ENCODE measurements at places on chromosomes 7 and 10.

GRCh38 chr7:96416116-96416515, 94.2 kb upstream of the SLC25A13 start:
- no peak for DNase-seq

- no peak for DNase-seq
Measured at GRCh38 chr10:99470327-99470726, 39.9 kb upstream of the GOT1 start.

- DNase-seq, result no peak
Measured at GRCh38 chr7:133061357-133061756, 20.5 kb downstream of the CHCHD3 start.

GRCh38 chr10:86770412-86770960, 14.1 kb downstream of the BMPR1A start:
- DNase-seq, result no peak

DNA sequence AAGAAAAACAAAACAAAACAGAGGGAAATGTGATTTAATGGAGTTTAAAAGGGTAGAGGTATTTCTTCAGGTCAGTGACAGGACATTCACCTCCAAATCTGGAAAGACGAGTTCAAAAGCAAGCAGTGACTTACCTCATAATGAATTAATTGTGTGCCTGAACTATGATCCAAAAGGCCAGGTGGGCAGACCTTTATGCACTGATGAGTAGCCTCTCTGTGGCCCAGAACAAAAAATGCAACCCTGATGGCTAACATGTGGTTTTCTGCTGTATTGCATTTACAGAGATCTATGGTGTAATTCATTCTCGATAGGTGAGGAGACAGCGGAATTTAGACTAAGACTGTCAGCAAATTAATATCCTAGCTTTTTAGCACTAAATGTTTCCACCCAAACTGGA, 142.0 kb downstream of the HDAC9 start:
- DNase-seq, result no peak

- DNase-seq, result no peak
Measured at GRCh38 chr10:75468612-75469005, 37.2 kb downstream of the LRMDA start.

- DNase-seq, result no peak
Measured at GRCh38 chr10:104002911-104003310, 36.0 kb downstream of the SLK start.

DNA sequence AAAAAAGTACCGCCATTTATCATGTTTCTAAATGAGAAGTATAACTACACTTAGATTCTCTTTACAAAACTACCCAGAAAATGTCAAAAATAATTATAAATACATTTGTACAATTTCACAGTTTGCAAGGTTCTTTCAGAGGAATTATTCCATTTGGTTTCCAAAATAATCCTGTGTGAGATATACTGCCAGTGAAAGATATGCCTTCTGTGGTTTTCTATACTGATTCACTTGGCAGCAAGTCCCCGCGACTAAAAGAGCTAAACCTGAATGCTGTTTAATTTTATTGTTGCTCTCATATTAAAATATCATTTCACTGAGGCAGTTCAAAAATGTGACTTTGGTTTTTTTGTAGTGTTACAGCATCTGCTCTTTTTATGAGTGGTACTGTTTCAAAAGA, 364.9 kb upstream of the PLXDC2 start:
- no peak for DNase-seq

DNA sequence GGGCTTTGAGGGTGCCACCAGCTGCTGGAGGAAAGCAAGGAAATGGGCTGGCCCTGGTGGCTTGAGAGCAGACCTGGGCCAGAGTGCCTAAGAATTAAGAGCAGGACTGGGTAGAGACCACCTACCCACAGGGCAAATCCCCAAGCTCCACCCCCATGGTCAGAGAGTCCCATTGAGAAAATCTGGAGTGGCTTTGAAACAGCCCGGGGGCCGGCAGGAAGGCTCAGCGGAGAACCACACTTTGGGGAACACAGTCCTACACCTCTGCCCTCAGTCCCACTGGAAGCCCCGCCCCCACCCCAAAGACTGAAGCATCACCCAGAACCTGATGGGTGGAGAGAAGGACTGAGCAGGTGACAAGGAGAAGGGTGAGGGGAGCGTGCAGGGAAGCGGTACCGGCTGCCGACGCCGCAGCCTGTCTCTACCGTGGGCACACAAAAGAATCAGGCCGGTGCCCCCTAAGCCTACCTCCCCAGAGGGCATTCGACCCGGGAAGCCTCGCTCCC, 3.6 kb downstream of the SMARCD3 start:
- no peak for DNase-seq

- DNase-seq, result no peak
Measured at GRCh38 chr7:151024435-151025056, at the start of gene ATG9B. Gene ATG9B, minus strand, starts transcription at chr7:151024494. Its CDS starts 71 bp downstream, at chr7:151024423.

- no peak for DNase-seq
Measured at GRCh38 chr7:122803323-122803722, 82.9 kb downstream of the CADPS2 start.

DNA sequence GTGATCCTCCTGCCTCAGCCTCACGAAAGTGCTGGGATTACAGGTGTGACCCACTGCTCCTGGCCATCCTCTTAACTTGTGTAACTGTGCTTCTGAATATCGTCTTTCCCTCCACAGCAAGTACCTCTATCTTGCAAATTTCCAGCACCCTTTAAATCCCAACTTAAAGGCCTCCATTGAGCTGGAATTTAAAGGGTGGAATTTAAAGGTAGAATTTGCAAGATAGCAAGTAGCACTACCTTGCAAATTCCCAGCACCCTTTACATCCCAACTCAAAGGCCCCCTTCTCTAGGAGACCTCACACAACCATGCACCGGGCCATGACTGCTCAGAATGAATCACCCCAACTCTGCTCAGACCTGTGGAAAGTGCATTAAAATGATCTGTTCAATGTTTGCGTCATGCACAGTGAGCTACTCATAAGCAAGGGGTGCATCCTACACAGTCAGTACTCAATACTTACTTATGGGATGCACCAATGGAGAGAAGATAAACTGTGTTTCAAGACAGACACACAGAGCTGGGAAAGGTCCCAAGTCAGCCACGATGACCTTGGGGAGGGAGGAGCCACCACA, 17.8 kb upstream of the SDK1 start:
- DNase-seq, result no peak

GRCh38 chr7:672891-673290, 53.6 kb upstream of the DNAAF5 start:
- DNase-seq, result no peak

GRCh38 chr10:126969310-126969709, 64.1 kb downstream of the DOCK1 start:
- DNase-seq, result peak; percentile 15

GRCh38 chr7:141990011-141990725, 5.5 kb upstream of the MGAM start:
- no peak for DNase-seq

DNA sequence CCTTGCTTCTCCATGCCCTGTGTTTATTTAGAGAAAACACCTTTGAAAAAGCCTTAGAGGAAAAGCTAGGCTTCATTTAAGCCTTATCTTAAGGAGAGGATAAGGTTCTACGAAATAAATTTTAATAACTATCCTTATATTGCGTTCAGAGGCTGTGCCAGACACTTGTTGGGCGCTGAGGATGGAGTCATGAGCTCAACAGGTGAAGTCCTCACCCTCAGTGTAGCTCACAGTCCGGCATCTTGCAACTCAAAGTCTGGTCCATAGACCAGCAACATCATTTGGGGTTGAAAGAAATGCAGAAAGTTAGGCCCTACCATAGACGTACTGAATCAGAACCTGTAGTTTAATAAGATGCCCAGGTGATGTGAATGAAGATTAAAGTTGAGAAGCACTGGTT, 3.8 kb upstream of the STMP1 start:
- DNase-seq, result no peak

- peak; percentile 90 for DNase-seq
Measured at GRCh38 chr7:54858008-54858692, 99.1 kb upstream of the SEC61G start.

- DNase-seq, result no peak
Measured at GRCh38 chr10:121753726-121754476, 155.7 kb upstream of the FGFR2 start.

DNA sequence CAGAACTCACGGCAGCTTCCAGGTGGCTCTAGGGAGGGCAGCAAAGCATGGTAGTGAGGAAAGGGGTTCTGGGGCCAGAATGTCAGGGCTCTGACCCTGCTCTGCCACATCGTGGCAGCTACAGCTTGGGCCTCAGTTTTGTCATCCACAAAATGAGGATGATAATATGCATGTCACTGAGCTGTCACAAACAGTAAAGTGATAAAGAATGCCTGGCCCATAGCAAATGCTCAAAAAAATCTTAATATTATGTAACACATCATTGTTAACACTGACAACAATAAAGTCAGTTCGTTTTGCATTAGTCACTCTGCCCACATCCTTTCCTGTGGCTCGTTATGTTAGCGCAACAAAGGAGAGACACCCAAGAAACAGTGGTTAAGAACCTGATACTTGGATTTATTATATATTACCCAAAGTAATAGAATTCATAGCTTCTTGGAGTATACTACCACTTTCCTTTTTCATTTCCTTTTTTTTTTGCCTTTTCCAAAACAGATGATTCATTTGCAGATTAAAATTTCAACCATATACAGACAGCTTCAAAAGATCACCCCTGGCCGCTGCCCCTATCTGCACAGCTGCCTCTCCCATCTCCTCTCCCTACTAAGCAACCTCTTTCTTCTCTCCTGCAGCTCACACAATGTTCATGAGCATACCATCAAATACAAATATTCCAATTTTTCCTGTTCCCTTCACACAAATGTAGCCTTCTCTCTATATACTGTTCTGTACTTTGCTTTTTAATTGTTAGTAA, 45.5 kb upstream of the DDC start:
- no peak for DNase-seq

- DNase-seq, result no peak
Measured at GRCh38 chr10:98096731-98097130, 37.7 kb upstream of the R3HCC1L start.

DNA sequence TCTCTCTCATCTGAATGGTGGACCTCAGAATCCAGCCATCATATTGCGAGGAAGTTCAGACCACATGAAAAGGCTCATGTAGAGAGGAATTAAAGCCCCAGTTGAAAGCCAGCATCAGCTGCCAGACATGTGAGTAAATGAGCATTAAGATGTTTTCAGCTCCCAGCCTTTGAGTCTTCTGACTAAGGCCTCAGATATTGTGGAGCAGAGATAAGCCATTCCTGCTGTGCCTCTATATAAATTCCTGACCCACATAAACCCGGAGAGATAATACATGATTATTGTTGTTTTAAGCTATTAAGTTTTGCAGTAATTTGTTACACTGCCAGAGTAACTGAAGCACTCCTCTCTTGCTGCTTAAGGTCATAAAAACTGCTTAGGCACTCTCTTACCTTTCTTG, 14.6 kb downstream of the FAM149B1 start:
- no peak for DNase-seq

GRCh38 chr7:54968018-54968417, 50.8 kb upstream of the EGFR start:
- DNase-seq, result no peak

GRCh38 chr7:7432979-7433378, 102.7 kb downstream of the COL28A1 start:
- no peak for DNase-seq

GRCh38 chr10:52644373-52645186, 128.0 kb downstream of the MBL2 start:
- DNase-seq, result peak; percentile 58

DNA sequence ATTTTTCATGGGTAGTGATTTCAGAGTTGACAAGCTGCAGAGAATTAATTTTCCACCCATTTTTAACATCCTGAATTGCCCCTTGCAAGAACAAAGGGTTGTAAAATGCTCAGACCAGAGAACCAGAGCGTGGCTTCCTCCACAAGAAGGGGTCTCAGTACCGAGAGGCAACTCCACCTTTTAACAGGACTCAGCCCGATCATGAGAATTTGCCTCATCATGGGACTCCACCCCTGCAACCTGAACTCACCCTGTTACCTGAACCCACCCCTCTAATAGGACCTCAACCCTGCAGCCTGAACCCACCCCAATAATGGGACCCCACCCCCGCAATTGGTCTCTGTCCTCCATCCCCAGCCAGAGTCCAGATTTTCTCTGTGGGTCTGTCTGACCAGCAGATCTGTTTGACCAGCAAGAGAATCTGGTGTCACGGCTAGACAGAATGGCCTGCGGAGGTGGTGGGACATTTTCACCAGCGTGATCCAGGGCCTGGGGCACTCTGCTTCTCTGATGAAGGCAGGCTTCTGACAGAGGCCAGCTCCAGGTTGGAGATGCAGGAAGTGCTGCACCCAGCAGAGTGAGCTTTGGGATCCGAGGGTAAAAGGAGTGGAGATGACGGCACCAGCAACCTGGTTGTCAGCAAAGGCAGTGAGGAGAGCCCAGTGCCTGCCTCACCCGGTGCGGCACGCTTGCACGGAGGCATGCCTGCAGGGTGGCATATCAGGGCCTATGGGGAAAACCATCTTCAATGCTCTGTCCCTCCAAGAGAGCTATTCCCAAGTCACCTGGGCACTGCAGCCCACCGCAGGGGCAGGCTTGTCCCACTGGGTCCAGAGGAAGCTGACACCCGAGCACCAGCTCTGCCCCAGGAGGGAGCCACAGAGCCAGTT, 136.6 kb downstream of the TCERG1L start:
- no peak for DNase-seq

GRCh38 chr7:46153951-46154787, 233.1 kb upstream of the IGFBP3 start:
- no peak for DNase-seq

Data from NCI-H510A treated with DMSO at 0.1 percent for 48 hours (cell line).